ENCODE measurements at places on chromosomes 2 and 18.

DNA sequence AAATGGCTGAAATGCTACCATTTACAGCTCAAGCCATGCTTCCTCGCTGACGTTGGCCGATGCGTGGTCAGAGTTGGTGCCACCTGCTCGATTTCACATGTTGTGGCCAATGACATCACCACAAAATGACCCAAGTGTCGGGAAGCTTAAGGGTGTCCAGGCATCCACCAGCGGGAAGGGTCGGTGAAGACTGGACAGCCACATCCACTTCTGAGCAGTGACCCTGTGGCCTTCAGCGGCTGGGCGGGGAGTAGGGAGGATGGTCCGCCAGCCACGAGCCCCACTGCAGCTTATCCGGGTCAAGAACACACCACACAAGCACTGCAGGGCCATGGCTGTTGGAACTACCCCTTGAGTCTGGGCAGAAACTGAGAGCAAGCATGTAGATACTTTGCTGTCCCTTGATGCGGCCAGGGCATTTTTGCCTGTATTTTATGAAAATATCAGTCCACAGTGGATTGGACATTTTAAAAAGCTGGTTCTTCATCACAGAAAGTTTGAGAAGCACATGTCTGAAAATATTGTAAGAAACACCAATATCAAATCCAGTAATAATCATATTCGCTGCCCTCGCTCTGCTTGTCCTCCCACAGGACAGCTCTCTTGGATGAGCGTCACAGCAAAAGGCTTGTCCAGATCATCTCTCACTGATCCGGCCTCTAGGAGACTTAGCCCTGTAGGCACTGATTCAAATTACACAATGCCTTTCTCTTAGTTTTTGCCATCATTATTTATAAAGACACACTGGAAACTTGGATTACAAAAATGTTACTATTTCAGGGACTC is 174.0 kb downstream of the TWIST2 start:
- DNase-seq: no peak

GRCh38 chr2:8976442-8977259 is 26.8 kb downstream of the MBOAT2 start:
- no peak for DNase-seq

DNA sequence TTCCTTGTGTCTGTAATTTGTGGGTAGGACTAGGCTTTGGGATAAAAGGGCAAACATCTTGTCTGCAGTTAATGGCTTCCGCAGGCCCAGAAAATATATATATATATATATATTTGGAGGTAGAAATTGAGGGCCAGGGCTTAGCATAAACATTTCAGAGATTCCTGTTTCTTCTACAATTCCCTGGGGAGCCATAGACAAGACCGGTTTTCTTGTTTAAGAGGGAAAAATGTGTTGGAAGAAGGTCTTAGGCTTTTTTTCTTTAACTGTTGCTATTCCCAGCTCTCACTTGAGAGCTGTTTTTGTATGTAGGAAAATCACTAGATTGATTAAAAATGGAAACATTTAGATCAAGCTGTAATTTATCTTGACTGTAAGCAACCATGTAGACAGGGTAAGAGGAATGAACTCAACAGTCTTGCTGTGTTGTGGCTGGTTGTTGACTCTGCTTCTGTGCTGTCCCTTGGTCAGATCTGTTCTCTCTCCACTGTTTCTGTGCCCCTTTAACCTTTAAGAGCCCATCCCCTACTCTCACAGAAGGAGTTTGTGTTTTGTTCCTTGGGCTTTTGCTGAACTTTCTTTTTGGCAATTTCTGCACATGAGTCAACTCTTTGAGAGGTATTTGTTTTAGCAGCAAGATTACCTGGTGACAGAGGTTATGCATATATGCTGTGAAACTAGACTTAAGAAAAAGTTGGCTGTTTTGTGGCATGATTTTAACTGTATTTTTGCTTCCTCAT is 58.3 kb downstream of the EFEMP1 start:
- DNase-seq: no peak

DNA sequence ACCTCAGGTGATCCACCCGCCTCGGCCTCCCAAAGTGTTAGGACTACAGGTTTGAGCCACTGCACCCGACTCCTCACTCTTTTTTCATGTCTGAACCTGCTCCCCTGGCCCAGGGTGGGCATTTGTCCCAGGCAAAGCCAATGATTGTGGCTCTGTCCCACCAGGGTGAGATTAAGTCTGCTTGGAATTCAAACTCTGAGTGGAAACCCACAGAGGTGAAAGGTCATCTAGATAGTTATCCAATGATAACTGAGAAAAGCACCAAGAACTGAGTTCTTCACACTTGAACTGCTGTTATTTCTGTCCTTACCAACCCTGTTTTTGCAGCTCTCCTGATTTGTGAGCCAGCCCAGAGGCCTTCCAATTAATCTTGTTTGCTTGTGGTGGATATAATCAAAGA is 62.4 kb upstream of the ACVR1 start:
- DNase-seq: no peak

- no peak for DNase-seq
Observed at GRCh38 chr2:169983506-169983905, 156.3 kb downstream of the UBR3 start.

- no peak for DNase-seq
Observed at GRCh38 chr2:98453083-98453482, 8.4 kb downstream of the INPP4A start.

GRCh38 chr2:235727891-235728799 is 234.3 kb downstream of the AGAP1 start:
- DNase-seq: no peak

DNA sequence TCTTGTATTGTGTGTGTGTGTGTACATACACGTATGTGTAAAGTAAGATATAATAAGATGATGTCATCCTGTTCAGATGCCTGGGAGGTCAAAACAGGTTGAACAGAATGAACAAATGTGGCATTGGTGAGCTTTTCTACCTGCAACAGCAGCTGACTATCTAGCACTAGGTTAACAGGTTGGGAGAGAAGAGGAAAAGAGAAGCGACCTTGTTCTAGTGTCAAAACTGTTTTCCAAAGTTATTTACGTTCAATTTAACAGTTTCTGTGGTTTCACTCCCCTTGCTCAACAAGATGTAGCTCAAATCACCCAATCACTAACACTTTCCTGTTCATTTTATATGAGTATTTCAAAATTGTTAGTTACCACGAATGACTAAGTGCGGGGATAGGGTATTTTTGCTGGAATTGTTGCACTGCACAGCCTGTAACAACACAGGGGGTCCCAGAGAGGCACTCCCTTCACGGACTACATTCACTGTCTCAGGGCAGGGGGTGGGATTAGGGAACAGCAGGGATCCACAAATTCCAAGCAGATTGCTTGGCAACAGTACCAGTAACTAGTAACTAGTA is 67.5 kb upstream of the DTNB start:
- no peak for DNase-seq

DNA sequence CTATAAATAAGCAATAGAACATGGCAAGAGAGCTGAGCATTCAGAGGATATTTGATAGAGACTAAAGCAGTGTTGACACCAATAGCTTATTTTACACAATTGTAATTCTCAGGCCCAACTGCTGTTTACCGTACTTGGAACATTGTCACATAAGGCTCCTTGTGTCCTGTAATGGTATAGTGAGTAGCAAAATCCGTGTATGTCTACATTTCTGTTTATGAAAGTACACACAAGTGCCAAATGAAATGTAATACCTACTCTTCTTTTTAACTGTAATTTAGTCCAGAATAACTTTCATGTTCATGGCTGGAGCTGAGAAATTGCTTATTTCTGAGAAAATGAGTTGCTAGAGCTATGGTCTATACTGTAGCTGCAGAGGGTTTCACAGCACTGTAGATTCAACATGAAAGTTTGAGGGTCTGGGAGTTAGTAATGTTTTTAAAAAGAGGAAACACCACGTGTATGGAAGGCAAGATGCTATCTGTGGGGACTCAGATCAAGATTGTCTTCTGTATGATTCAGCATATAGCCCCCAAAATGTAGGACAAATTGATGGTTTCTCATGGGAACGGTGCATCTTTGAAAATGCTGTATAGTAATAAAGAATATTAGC is 110.2 kb upstream of the NOSTRIN start:
- DNase-seq: no peak

GRCh38 chr2:26555246-26556133 is 77.6 kb upstream of the OTOF start:
- DNase-seq: no peak

- DNase-seq: no peak
Observed at GRCh38 chr2:202628646-202629198, 6.0 kb upstream of the FAM117B start.

DNA sequence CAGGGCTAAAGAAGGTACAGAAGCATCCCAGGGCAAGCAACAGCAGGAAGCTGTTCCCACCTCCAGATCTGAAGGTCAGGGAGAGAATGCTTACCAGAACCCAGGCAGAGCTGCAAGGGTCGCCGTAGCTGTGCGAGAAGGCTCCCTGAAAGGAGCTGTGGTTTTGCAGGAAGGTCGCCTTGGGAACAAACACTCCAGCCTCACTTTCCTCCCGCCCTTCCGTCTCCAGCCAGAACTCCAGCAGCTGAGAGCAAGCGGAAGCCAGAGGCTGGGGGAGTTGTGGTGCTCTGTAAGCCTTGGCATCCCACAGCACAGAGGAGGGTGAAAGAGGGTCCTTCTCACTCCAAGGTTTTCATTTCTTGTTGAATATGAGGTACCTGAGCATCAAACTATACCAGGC is 18.3 kb upstream of the ICOS start:
- no peak for DNase-seq

GRCh38 chr2:181300600-181301291 is 156.4 kb upstream of the ITGA4 start:
- DNase-seq: peak; percentile 77

DNA sequence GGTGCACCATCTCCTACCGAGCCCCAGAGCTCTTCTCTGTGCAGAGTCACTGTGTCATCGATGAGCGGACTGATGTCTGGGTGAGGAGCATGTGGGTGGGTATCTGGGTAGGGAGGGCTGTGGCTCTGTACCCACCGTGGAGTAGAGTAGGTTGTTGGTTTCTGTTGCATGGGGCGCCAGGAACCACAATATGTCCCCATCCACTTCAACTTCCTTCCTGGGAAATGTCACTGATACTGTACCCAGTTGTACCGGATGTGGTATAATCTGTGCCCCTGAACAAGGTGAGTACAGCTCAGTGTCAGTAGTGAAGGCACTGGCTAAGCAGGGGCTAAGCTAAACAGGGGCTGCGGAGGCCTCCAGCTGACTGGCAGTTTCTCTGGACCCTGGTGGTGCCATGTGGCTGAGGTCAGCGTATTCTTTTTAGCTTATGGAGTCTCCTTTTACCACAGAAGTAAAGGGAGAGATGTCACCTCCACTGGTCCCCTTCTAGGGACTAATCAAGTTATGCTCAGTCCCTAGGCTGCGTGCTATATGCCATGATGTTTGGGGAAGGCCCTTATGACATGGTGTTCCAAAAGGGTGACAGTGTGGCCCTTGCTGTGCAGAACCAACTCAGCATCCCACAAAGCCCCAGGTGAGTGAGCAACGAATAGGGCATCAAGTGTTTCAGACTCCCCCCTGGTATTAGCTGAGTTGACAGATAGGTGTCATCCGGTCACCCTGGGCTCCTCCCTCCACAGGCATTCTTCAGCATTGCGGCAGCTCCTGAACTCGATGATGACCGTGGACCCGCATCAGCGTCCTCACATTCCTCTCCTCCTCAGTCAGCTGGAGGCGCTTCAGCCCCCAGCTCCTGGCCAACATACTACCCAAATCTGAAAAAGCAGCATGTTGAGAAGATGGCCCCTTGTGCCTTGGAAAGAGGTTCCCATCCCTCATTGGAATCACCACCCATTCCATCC is 2.7 kb downstream of the STK16 start:
- peak; percentile 81 for DNase-seq

DNA sequence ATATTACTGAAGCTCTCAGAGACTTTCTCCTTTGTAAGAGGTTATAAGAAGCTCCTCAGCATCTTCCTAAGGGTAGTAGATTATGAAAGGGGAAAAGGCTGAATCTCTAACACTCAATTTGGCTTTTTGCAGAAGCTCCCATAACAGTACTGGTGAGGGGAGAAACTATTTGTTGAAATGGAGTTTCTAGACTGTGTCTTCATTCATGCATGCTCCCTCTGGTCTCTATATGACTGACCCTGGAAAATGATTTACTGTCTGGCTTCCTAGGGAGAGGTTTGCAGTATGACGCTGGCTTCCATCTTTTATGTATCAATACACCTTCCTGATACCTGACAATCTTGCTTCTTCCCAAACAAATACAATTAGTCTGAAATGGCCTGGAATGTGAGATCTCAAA is 63.9 kb downstream of the LDAH start:
- no peak for DNase-seq

DNA sequence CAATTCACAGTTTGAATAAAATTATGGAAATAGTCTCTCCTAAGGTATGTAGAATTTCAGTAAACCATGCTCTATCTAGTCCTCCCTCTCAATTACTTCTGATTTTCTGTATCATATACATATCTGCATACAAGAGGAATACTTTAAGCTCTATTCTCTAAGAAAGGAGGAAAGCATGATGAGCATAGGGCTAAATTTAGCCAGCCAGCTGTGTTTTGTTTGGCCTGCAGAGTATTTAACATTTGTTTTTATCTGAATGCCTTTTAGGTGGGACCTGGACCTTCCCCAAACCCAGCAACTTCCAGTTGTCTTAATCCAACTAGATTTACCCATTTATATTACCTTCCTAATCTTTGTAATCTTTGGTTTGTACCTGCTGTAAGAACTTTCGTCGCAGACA is 42.2 kb upstream of the FAM117B start:
- no peak for DNase-seq

DNA sequence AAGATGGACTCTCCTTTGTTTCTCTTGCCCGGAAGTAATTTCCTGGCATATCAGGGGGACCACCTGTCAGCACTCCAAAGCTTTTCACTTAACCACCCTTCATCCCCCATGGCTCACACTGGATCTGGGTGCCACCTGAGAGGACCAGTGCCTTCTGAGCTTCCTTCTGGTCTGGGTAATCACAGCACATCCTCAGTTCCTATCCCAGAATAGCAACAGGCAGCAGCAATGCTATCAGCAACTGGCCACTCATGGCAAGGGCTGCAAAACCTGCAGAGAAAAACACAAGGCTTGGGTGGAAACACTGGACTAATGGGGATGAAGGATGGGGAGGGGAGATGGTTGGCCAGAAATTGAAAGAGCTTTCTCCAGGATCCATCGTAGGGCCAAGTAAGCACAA is 59.9 kb upstream of the STPG4 start:
- DNase-seq: no peak

- DNase-seq: peak; percentile 64
Observed at GRCh38 chr2:85853499-85854165, 35.2 kb downstream of the ST3GAL5 start.

DNA sequence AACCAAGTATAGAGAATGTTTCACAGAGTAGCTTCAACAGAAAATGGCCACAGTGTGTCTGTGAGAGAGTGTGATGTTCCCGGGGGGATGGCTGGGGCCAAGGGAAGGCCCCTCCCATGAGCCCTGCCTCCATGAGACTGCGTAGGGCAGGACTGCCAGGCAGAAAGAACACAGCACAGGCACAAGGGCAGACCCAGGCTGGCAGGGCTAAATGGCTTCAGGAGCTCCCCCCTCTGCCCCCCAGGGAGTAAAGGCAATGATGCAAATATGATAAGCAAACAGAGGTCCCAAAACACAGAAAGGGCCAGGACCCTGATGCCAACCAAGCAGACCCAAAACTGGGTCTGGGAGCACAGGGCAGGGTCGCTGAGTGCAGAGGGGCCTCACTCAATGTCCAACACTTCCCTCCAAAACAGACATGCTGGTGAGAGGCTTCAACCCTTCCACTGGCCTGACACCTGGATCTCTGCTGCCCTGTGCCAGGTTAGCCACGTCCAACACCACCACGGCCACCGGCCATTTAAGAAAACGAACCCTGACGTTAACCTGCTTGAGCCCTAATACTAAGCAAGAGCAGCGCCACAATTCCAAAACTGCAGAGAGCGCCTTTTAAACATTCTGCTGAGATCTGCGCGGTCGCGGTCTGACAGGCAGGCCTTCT is 90.3 kb downstream of the HDAC4 start:
- DNase-seq: no peak

- DNase-seq: no peak
Observed at GRCh38 chr18:39596891-39597290, 2031.3 kb upstream of the CELF4 start.
